ENCODE measurements at places on chromosomes 11 and 22.

DNA sequence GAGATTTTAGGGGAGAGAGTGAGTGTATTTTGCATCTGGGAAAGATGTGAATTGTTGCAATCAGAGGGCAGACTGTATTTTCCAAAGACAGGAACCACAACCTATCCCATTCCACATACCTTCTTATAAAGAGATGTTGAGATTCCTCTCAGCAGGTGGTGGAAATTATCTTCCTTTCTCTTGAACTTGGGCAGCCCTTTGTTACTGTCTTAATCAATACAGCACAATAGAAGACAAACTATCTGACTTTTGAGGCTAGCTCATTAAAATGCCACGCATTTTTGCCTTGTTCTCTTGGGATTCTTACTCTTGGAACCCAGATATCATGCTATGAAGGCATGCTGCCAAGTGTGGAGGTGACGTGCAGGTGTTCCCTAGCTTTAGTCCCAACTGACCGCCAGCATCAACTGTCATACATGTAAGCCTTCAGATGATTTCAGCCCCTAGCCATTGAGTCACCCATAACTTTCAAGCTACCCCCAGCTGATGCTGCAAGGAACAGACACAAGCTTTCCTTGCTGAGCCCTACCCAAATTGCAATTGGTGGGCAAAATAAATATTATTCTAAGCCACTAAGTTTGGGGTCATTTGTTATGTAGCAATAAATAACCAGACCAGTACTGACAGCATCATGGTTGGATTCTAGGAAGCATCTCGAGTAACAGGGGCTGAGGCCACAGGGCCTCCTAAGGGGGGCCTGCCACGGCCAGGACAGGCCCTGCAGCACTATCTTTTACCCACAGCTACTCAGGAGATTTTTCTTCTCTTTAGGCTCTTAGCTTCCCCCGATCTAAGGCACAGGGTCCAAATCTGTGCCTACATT is 63.0 kb downstream of the RPL27A start:
- DNase-seq: no peak

- no peak for DNase-seq
Observed at GRCh38 chr11:79461144-79461543, 20.3 kb upstream of the TENM4 start.

DNA sequence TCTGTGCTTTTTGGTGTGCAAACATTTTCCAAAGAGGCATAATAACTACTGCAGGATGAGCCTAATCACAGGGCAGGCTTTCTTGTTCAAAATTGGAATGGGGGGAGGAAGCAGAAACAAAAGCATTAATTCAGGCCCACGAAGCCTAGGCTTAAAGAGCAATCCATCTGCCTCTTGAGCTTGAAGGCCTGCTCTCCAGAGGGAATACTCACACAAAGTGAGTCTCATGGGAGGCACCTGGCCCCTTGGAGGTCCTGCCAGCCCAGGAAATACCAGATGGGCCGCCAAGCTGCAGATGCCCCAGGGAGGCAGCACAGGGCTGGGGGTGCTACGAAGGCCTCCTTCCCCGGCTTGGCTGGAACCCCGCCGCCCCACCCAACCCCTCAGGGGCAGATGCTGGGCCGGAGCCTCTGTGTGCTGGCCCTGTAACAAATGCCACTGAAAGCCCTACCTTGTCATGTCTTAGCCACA is 39.3 kb upstream of the COMT start:
- no peak for DNase-seq

- no peak for DNase-seq
Observed at GRCh38 chr11:80593648-80594374, 1153.0 kb upstream of the TENM4 start.

DNA sequence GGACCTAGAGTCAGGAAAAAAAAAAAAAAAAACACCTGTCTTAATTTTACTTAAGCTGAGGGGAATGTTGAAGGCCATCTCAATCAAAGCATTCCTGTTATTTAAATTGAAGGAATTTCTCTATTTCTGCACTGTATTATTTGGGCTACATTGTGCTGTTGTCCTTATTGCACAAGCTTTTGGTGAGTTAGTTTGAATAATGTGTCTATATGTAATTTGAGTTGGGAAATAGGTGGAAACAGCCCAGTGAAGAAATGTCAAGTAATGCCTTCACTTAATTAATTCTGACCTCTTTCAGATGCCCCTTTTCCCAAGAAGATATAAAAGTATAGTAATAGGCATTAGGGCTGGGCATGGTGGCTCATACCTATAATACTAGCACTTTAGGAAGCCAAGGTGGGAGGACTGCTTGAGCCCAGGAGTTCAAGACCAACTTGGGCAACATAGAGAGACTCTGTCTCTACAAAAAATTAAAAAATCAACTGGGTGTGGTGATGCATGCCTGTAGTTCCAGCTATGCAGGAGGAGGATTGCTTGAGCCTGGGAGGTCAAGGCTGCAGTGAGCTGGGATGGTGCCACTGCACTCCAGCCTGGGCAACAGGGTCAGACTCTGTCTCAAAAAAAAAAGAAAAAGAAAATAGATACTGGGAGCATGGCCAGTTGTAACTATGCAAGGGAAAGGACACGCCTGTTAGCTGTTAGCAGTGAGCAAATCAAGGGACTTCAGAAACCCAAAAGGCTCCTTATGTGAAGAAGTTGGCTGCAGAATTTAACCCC is 34.9 kb downstream of the OR10A6 start:
- DNase-seq: no peak

DNA sequence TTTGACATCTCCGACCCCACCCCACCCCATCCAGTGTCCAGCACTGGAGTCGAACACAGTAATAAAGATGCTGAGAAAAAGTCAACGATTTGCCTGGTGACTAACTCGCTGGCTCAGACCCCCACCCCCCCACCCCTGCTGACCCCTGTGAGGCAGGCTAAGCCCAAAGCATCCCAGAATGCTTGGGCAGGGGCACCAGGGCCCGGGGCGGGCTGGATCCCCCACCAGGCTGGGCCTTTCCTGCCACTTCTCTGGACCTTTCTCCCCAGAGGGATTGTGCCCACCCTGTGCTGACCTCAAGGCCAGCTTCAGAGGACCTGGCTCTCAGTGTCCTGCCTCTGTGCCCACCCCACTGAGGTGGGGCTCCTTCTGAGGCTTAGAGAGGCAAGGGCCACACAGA is 1.8 kb downstream of the C11orf86 start:
- no peak for DNase-seq

DNA sequence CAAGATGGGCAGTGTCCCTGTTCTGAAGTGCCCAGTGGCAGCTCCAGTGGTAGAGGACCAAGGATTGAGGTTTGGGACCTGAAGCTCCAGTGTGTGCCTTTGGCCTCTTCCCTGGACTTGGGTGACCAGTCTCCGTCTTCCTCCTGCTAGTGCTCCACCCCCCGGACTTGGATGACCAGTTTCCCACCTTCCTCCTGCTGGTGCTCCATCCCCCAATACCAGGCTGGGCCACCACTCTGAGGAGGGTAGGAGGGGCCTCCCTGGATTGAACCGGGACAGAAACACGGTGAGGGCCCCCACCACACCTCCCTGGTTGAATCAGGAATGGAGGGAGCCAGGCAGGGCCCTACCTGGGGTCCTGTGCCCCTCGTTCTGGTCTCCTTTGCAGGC is 10.9 kb upstream of the NEAT1 start:
- DNase-seq: no peak

DNA sequence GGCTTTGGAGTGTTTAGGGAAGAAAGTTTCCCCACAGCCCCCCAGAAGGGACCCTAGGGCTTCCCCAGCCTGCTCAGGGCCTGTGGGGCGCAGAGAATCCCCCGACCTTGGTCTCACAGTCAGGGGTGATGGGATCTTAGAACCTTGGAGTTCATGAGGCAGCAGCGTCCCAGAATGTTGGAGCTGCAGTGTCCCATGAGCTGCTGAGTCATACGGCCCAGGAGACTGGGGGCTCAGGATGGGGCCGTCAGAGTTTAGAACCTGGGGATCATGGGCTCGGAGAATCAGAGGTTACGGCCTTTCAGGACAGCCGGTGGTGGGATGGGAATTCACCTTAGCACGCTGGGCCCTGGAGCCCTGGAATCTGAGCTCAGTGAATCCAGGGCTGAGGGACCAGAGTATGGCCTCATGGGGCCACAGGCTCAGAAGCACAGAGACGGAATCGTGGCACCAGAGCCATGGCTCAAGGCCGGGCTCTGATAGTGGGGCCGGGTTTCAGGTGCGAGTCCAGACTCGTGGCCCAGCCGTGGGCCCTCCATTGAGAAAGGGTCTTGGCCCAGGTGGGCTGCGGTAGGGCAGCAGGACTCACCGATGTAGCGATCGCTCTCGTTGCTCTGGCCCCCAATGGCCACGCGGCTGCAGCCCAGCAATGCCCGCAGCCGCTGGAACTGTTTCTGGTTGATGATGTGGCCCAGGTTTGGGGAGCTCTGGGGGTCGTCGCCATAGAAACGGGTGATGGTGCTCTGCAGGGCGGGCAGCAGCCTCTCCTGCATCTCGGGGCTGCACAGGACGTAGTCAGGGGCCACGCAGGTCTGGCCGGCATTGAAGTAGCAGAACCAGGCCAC is 9.5 kb downstream of the ALDH3B2 start:
- DNase-seq: no peak

DNA sequence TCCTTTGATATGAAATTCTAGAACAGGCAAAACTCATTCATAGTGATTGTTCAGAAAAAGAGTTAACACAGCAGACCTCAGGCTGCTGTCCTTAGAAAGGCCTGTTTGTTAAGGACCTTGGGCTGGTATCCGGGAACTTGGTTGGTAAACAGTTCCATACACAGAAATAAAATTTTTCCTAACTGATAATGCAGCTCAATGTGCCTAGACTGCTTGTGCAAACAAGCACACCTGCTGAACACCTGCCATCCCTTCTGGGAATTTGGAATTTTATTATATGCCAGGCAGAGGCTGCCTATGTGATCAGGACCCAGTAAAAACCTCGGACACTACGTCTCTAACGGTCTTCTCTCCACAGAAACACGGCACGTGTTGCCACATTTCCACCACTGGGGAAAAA is 11.5 kb downstream of the THAP12 start:
- no peak for DNase-seq

DNA sequence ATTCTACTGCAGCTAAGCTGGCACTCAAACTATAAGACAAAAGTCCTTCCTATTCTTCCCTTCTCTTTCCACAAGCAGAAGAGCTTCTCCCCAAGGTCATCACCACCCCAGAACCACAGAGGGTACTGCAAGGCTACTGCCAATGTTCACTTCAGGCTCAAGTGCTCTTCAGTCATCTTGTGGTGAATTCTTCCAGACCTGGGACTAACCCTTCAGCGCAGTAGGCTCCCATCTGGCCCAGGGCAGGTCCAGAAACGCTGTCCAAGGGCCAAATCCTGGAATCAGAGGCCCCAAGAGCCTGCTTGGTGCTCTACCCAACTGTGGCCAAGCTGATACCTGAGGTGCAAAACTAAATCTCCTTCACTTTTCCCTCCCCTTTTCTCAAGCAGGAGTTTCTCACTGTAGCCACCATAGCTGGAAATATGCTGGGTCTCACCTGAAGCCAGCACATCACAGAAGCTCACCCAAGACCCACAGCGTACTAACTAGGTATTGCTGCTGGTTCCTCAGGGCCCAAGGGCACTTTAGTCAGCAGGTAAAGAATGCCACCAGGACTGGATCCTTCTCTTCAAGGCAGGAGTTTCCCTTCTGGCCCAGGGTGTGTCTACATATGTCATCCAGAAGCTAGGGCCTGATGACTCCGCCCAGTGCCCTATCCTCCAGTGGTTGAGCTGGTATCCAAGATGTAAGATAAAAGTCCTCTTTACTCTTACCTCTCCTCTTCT is 27.8 kb downstream of the FCHSD2 start:
- DNase-seq: no peak

GRCh38 chr22:17095538-17095937 is 10.7 kb downstream of the IL17RA start:
- no peak for DNase-seq

- DNase-seq: no peak
Observed at GRCh38 chr11:32671051-32671450, 87.4 kb downstream of the EIF3M start.

DNA sequence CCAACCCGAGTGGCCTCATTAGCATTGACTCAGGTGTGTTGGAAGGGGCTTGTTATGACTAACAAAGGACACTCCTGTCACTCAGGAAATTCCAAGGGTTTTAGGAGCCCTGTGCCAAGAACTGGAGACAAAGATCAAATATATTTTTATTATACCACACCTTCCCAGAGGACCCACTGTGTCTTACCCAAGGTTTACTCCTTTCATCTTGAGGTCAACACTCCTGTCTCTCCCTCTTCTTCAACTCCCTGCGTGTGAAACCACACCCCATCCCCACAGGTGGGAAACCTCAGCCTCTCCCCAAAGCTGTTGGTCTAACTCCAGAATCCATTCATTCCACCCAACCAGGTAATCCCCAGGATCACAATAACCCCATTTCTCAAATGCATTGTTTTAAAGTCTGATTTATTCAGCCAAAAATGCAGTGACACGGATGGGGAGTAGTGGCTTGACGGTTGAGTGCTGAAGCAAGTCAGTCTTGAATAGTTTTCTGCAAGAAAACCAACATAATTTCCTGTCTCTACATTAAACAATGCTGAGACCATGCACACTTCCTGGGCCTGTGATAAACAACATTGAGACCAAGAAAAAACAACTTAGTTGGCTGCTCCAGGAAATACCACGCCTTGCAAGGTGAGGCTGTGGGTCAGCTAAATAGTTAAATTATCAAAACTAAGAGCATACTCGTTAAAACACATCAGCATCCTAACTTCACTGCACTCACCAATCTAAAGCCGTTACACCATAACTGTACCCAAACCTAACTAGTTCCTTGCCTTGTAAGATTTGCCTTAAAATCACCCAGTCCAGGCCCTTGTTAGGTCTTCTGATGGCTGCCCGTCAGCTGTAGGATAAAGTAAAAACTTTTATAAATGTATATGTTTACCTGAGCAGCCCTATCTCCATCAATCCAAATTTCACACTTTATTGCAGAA is 38.5 kb upstream of the SPON1 start:
- no peak for DNase-seq

GRCh38 chr11:64619811-64620380 is 28.9 kb downstream of the SLC22A12 start:
- DNase-seq: no peak

- no peak for DNase-seq
Observed at GRCh38 chr11:34926101-34926830, 9.8 kb downstream of the PDHX start.

DNA sequence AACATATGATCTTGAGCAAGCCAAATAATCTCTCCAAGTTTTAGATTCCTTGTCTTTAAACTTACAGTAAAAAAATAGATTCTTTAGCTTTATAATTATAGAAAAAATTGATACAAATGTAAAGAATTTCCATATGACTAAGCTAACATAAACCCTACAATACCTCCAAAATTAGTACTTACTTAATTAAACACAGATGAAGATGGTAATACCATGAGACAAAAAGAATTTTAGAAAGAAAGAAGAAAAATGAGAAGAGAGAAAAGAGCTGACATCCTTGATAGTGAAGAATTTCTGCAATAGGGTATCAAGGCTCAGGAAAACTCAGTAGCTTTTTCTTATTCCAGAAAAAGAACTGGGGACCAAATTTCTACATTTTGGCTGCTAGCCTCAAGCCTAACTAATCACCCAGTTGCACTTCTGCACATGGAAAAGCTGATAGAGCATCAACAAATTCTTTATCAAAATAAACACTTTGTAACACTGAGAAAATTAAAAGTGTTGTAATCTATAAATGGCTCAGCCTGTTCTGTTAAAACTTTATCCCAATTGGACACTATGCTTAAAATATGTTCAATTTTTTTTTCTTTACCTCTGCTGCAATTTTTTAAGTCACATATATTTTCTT is 24.7 kb upstream of the SOX6 start:
- no peak for DNase-seq

- no peak for DNase-seq
Observed at GRCh38 chr11:22276535-22276934, 61.6 kb upstream of the SLC17A6 start.

- DNase-seq: no peak
Observed at GRCh38 chr22:19622061-19622441, 92.3 kb upstream of the SEPTIN5 start.

All from ascending aorta (tissue), 2 donors.